Stimulated activated CD8-positive, alpha-beta memory T cell treated with anti-CD3 and anti-CD28 coated beads, Interleukin-2, amount 100 ng/mL, for 1 hour (primary cell): ENCODE measurements at places on chromosomes 12 and 14.

DNA sequence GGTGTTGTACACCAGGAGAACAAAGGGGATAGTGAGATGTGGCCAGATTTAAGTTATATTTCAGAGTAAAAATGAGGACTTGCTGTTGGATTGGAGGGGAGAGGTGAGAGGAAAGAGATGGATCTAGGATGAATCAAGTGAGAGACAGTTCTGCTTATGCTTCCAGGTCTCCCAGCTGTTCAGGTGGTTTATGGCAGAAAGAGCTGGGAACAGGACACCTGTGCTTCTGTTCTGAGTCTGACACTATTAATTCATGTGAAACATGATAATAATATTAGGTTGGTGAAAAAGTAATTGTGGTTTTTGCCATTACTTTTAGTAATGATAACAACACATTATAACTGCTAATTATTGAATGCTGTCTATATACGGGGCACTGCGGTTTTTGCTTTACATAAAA, 55.7 kb downstream of the SLC15A5 start:
- no peak for DNase-seq

DNA sequence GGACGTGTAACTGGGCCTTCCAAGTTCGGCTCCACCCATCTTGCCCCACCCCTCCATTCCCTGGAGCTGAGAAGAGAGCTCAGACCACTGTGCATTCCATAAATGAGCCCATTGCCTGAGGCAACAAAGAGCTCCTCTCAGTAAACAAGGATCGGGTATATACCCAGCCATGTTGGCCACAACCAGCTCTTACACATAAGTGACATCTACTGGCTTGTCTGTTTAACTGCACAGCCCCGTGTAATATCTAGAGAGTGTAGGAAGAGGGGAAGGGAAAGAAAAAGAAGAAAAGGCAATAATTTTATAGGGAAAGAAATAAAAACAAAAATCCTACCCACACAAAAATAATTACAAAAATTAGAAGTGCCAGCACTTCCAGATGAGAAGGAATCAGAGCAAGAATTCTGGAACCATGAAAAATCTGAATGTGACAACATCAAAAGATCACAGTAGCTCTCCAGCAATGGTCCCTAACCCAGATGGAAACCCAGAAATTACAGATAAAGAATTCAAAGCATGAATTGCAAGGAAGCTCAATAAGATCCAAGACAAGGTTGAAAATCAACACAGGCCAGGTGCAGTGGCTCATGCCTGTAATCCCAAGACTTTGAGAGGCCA, 308.1 kb downstream of the RPAP3 start:
- no peak for DNase-seq

DNA sequence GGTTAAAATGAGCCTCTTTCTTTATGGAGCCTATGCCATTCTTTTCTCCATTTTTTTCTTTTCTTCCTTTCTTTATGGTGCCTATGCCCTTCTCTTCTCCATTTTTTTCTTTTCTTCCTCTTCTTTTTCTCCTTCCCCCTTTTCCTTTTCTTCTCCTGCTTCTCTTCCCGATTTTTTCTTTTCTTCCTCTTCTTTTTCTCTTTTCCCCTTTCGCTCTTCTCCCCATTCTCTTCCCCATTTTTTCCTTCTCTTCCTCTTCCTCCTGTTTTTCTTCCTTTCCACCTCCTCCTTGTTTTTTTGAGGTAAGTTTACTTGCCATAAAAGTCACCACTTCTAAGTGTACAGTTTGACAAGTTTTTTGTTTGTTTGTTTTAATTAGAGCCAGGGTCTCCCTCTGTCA, 50.1 kb downstream of the KIAA0586 start:
- no peak for DNase-seq

GRCh38 chr12:89756585-89757398, 48.2 kb upstream of the ATP2B1 start:
- DNase-seq, result no peak

DNA sequence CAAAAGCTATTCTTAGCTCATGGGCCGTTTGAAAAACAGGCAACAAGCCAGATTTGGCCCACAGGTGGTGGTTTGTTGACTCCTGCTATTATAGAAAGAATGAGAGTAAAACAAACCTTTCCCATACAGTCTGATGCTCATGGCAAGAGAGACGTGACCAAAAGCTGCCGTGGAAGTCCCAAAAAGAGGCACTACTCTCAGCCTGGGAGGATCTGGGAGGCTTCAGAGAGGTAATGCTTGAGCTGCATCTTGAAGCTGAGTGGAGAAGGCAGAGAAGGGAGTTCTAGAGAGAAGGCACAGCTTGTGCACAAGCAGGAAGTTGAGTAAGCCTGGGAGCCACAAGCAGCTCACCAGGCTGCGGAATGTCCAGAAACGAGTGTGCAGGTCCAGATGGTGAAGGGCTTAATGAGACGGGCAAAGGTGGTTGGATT, 9.6 kb downstream of the PLXNC1 start:
- no peak for DNase-seq

DNA sequence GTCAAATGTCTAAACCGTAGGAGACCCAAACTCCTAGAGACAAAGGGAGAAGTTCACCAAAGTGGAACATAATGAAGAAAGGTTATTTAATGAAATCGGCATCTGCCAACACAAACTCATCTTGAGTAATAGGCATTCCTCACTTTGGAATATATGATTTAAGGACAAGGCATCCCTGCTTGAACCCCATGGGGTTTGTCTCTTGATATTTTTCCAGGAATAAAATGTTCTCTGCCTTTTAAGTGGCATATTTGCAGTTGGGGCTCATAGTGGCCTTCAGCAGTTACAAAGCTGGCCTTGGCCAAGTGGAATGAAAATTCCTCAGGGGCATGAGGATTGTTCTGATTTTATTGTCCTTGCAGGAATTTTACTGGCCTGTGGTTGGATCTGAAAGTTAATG, 7.1 kb downstream of the POP5 start:
- no peak for DNase-seq

DNA sequence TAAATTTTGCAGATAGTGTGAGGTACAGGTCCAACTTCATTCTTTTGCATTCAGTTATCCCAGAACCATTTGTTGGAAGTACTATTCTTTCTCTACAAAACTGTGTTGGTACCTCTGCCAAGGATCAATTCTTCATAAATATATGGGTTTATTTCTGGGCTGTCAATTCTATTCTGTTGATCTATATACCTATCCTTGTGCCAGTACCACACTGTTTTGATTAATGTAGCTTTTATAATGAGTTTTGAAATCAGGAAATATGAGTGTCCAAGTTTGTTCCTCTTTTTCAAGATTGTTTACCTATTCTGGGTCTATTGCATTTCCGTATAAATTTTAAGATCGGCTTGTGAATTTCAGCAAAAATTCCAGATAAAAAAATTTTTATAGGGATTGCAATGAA, 48.1 kb downstream of the RERG start:
- no peak for DNase-seq

GRCh38 chr14:21075719-21076437, 5.8 kb downstream of the ARHGEF40 start:
- DNase-seq, result no peak

DNA sequence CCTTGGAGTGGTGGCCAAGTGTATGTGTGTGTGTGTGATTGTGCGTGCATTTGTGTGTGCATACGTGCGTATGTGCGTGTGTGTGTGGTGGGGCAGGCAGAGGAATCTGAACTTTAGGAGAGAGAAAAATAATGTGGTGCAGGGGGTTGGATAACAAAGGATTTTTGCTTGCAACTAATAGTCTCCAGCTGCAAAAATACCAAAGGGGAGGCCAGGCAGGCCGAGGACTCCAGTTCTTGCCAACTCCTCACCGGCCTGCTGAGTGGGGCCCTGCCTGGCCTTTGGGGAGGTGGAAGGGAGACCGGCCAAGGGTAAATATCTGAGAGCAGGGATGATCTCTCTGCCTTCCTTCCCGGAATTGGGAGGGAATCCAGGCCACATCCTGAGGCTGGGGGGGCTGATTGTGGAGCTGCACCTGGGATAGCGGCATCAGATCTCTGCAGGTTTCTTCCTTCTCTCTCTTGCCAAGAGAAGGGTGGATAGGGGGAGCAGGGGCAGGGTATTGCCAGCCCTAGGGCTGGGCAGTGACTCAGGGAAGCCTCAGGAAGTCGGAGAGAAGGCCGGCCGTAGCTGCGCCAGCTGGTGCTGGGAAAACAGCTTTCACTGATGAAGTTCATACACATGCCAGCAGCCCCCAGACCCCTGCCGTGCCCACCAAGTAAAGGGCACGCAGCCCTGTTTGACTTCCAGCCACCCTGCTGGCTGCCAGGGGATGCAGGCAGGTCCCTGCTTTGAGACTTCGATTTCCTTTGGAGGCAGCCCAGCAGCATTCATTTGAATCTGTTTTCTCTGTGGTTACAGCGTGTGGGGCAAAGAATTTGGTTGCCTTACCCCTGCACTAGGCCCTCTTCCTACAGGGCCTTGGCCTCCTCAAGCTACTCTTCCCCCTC, 4.6 kb upstream of the LRP1-AS start:
- DNase-seq, result no peak

DNA sequence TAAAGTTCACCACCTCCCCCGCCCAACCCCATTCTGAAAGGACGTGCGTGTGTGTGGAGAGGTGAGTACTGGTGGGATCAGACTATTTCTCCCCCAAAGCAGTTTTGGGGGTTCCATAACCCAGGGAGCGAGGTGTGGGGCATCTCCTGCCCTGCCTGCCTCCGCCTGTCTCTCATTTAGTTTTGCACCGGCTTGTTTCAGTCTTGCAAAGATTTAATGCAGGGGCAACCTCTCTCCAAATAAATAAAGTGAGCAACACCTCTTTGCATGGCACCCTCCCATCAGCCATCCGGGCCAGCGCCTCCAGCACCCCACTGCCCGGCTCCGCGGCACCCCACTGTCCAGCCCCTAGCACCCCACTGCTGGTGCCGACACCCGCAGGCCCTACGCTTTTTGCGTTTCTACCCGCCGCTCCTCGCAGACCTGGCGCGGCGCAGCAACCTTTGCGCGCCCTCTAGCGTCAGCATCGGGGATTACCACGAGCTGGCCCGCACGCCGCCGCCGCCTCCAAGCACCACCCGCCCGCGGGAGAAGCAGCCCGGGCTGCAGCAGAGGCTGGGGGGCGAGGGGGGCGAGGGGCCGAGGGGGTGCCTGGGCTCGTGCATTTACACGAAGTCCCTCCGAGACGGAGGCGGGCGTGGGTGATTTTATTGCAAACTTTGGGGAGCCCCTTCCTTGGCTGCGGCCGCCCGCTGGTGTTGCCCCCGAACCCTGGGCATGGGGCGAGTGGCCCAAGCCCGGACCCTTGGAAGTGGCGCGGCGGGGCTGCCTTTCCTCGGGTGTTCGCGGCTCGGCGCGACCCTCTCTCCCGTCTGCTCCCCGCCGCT, 55.8 kb upstream of the VRK1 start:
- DNase-seq, result peak; percentile 48

GRCh38 chr12:132344181-132344580, 14.8 kb upstream of the GALNT9 start:
- no peak for DNase-seq

DNA sequence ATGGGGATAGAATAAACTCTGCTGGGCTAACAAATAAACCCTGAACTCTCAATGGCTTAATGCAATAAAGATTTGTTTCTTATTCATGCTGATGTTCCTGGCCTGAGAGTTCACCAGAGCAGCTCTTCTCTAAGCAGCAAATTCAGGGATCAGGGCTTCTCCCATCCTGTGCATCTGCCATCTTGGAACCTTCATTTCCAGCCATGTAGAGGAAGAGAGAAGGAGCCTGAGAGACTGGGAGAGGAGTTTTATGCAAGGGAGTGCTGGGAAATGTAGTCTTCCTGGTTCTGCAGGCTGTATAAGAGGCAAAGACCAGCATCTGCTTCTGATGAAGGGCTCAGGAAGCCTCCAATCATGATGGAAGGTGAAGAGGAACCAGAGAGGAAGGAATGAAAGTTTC, 20.6 kb upstream of the APOLD1 start:
- DNase-seq, result no peak

GRCh38 chr12:46292754-46293402, 24.0 kb upstream of the SLC38A1 start:
- no peak for DNase-seq

DNA sequence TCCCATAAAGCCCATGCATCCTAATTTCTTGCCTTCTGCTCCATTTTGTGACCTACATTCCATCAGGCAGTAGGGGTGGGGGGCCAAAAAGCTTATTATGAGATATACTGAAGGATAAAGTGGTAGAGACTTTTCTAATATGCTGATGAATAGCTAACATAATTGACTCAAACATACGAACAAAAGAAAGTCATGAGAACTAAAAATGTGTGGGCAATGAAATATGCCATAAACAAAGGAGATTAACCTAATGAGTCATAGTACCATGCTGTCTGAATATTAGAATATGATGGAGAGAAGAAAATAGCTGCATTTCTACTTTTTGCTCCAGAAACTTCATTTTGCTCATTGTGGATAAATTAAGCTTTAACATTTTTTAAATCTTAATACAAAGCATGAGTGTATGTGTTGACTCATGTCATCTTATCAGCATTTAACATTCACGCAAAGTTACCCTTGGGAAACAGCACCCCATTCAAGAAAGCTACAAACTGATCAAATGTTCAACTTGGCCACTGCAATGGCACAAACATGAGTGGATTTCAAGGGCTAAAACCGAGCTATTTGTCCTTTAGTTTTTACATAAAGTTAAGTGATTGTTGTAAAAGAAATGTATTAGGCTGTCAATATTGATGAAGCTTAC, 64.0 kb upstream of the DIO2 start:
- no peak for DNase-seq

DNA sequence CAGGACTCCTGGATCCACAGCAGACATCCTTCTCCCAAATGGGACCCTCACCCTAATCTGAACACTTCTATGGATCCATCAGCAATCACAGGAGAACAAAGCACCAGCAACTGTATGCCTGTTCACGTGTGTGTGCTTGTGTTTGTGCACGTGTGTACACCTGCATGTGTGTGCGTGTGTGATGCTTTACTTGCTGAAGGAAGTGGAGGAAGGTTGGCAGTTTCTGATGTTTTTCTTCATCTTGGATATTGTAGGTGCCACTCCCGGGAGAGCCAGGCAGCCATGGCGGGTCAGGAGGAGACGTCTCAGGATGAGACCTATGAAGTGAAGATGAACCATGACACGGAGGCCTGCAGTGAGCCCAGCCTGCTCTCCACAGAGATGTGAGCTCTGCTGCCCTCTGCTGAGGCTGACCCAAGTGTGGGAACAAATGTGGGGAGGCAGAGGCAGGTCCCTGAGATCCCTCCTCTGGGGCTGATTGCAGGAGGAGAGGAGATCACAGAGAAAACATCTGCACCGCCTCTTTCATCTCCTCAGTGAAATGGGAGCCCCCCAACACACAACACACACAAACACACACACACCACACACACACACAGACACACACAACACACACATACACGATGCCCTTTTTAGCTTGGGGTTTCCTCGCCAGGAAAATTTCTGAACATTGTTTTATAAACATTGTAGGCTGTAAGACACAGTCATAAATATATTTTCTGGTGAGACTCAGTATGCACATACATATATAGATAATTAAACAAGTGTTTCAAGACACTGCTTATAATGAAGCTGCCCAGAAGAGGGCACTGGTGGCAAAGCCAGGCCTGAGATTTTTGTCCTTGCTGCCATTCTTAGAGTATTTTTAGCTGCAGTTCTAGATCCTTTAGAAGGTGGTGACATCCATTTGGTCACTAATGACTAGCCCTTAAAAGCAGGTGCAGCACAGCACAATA, 112.2 kb upstream of the FKBP4 start:
- no peak for DNase-seq
